ENCODE measurements at places on chromosomes 11 and 22. TPM values are rescaled to one million over a fixed set of nuclear protein-coding genes. Genes with fewer than 3 reads are reported as not detected.

Gene E2F8
- 1.7 TPM for total RNA-seq

Gene H19
- 611 TPM for total RNA-seq

Gene ARVCF
- 30.5 TPM for total RNA-seq

Gene SMTNL1
- total RNA-seq: not detected

Gene FOLR3
- total RNA-seq: 1.7 TPM

Gene LARGE2
- total RNA-seq: not detected

Gene HBB
- total RNA-seq: 140 TPM

Gene RIMBP3B
- total RNA-seq: 0.08 TPM

Gene KIF18A
- 0.08 TPM for total RNA-seq

Gene RNF141
- total RNA-seq: 37.9 TPM

Gene CCDC88B
- 7.7 TPM for total RNA-seq

Gene YPEL1
- total RNA-seq: 4.4 TPM

Gene SLC22A6
- not detected for total RNA-seq

Gene ZC3H12C
- total RNA-seq: 18.0 TPM

Gene DNHD1
- total RNA-seq: 3.9 TPM

Gene PHLDA2
- 0.65 TPM for total RNA-seq

Gene RTN4RL2
- 1.6 TPM for total RNA-seq

Data from Right ventricle myocardium inferior (tissue), 1 donor.